ENCODE measurements at places on chromosomes 2 and 18. TPM values are rescaled to one million over a fixed set of nuclear protein-coding genes. Genes with fewer than 3 reads are reported as not detected.

Gene SMAD4
- 45.1 TPM for polyA plus RNA-seq

Gene NEB
- 1.1 TPM for polyA plus RNA-seq

Gene FEZ2
- 35.4 TPM for polyA plus RNA-seq

Gene EMILIN2
- polyA plus RNA-seq = 14.4 TPM

Gene AOX1
- 181 TPM for polyA plus RNA-seq

Measured in adipose tissue (tissue), 3 donors.